ENCODE measurements at places on chromosomes 7 and 10.

- DNase-seq: peak; percentile 22
These were observed 565 bp downstream of the ATP5MK start for GRCh38 chr10:103395754-103396066.

DNA sequence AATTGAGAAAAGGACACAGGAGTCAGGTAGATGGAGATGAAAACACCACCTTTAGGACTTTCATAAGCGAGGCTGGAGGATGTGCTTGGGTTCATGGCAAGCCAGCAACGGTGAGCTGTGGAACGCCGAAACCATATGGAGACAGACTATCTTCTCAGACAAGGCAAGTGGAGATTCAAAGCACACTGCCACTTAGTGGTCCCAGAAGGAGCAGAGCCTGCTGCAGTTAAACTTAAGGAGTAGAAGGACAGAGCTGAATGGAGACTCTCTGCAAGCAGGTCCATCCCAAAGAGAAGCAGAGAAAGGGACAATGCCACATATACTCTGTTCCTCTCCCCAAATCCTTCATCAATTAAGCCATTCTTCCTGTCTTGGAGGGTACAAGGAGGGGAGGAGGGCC is 236.3 kb upstream of the HABP2 start:
- DNase-seq: no peak

GRCh38 chr10:15609246-15609645 is 110.5 kb downstream of the ITGA8 start:
- no peak for DNase-seq

GRCh38 chr7:73879977-73880681 is 19.2 kb downstream of the TMEM270 start:
- no peak for DNase-seq

DNA sequence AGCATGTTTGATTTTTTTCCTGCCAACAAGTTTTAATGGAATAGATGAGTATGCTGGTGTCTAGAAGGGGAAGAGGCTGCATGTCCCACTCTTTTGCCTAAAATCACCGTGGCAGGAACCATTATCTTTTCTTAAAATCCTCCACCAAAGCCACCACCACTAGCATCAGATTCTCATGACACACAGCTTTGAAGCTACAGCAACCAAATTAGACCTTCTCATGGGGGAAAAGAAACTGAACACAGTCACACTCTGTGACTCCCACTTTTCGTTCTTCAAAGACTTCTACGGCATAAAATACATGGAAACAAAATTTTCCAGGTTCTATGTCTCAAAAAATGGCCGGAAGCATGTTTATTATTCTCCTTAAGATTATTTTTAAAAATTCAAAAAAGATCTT is 81.8 kb downstream of the SGMS1 start:
- DNase-seq: no peak

- no peak for DNase-seq
These were observed 71.2 kb downstream of the SUGCT start for GRCh38 chr7:40205992-40206391.

GRCh38 chr10:73785721-73786511 is 510 bp downstream of the ZSWIM8 start:
- DNase-seq: peak; percentile 77
